NCI-H82 (cell line): ENCODE measurements at places on chromosomes 1 and 21.

DNA sequence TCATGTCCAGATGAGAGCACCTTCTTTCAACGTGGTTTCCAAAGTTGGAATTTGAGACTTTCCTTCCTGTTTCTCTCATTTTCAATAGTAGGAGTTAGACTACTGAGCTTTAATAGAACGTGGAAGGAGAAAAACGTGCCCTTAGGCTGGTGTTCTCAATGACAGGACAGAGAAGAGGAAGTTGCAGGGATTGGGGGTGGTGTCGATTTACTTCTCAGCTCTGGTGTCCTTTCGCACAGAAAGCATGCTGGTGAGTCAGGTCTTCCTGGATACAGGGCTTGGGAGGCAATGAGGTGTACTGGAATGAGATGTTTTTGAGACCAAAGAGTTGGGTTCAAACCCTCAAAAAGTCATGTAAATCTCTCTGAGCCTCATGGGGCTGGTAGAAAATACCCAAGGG is 67.1 kb downstream of the HIVEP3 start:
- DNase-seq: no peak

GRCh38 chr21:41932191-41932575 is 21.6 kb downstream of the C2CD2 start:
- DNase-seq: no peak

DNA sequence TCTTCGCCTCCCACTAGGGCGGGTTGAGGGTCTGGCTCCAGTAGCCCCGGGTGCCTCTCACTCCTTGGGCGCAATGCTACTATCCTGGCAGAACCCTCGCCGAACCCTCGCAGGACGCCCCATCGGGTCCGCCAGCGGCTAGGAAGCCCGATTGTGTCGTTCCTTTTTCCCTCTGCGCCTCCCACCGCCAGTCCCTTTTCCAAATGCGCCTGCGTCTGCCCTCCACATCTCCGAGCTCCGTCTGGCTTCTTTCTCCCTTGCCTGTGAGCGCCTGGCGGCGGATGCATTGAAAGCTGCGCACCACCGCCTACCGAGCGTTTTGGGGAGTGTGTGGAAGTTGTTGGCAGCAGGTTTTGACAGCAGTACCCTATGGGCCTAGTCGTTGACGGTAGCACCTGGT is 1.0 kb upstream of the DIRAS3 start:
- peak; percentile 71 for DNase-seq

- DNase-seq: no peak
Measured at GRCh38 chr1:27563591-27564471, 40.1 kb downstream of the AHDC1 start.

GRCh38 chr21:37047079-37047478 is 25.8 kb downstream of the PIGP start:
- no peak for DNase-seq

- DNase-seq: no peak
Measured at GRCh38 chr1:70411360-70411844, 334 bp downstream of the CTH start.

DNA sequence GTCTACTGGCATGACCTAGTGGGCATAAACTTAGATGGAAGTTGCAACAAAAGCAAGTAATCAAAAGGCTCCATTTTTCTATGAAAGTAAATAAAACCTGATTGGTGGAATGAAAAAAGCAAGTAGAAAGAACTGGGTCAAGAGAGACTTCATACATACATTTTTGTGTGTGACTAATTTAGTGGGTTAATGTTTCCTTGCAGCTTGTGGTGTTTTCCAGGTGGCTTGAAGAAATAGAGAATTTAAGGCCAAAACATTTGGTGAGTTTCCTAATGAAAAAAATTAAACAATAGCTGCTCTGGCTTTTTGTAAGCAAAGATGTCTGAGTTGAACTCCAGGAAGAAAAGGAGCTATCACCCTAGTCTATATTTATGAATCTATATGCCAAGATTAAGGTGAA is 71.0 kb downstream of the ZC3H11B start:
- no peak for DNase-seq

- no peak for DNase-seq
Measured at GRCh38 chr1:19010995-19011844, 54.7 kb upstream of the IFFO2 start.

- no peak for DNase-seq
Measured at GRCh38 chr1:76433526-76433925, 359.0 kb downstream of the ST6GALNAC3 start.

- DNase-seq: peak; percentile 73
Measured at GRCh38 chr1:41241354-41241748, 755 bp downstream of the SCMH1 start.

DNA sequence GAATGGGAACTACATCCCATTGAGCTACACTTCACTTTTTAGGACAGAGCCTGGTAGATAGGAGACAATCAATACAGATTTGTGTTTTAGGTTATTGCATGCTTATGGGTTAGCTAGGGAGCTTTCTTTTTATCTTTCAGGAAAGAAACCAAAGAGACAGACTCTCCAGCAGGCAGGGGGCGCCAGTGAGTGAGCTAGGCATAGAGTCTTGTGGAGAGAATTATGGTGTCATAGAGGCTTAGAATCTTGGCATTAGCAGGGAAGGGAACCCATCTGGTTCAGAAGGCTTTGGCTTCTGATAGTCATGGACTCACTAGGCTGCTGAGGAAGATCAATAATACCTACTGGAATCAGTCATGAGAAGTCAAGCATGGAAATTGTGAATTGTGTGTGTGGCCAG is at the start of gene SMCP:
TSS of gene SMCP (plus strand) at position 281 of the 400 bp plus-strand sequence. CDS start 6,101 bp downstream, outside the sequence.
- DNase-seq: peak; percentile 62

DNA sequence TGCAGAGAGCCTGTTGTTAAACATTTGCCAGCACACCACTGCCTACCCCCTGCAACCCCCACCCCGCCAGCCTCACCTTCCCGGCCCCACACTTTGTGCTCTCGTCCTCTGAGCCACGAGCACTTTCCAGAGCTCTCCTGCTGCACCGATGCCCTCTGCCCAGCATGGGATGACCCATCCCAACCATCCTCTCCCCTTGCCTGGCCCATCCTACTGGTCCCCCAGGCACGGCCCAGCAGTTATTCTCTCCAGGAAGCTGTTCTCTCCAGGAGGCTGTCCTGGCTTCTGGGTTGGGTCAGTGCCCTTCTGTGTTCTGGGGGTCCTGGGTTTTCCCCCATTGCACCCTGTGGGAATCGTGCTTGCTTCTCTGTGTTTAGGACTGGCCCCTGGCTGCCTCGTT is 60.1 kb upstream of the ABCG1 start:
- DNase-seq: no peak

DNA sequence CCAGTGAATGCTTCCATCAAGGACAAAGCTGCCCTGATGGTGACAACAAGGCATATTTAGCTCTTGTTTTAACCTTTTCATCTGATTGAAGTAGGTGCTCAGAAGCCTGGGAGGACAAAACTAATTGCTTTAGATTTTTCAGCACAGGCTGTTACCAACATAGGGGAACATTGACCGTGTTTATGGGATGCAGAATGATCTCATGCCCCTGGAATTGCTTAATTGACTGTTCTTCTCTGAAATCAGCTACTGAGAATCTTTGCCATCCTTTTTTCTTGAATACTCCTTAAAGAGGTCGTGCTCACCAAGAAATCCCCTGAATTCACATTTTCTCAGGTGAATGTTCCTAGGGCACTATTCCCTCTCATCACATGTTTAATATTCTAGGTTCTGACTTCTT is 95.9 kb upstream of the CCDC190 start:
- no peak for DNase-seq

- no peak for DNase-seq
Measured at GRCh38 chr1:172545396-172546004, 12.6 kb downstream of the SUCO start.

- DNase-seq: no peak
Measured at GRCh38 chr1:171581766-171582165, 40.3 kb upstream of the MYOCOS start.

DNA sequence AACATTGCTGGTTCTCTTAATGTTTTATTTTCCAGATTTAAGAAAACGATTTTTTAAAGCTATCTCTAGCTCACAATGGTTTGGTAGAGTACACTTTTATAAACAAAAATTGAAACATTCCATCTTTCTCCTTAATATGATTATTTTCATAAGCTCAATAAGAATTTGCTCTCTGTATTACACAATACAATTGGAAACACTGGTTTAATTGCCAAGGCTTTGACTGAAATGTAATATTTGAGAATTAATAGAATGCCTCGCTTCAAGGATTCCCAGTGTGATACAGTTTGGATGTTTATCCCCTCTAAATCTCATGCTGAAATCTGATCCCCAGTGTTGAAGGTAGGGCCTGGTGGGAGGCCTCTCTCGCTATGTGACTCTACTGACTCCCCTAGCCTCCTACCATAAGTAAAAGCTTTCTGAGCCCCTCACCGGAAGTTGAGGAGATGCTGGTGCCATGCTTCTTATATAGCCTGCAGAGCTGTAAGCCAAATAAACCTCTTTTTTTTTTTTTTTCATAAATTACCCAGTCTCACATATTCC is 67.4 kb downstream of the DDAH1 start:
- peak; percentile 52 for DNase-seq

DNA sequence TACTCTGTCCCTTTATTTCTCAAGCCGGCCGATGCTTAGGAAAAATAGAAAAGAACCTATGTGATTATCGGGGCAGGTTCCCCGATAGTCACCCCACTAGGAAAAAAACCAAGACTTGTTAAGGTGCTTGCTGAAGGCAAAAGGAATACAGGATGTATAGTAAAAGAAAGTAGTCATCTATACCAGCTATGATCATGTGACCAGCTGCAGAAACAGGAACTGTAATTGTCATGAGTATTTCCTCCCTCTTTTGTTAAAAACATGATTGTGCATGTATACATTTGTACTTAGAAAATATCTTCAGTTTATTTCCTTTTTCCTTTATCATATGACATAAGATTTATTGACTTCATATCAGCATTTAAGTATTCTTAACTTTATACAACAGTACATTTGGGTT is 30.5 kb downstream of the PIGK start:
- no peak for DNase-seq

DNA sequence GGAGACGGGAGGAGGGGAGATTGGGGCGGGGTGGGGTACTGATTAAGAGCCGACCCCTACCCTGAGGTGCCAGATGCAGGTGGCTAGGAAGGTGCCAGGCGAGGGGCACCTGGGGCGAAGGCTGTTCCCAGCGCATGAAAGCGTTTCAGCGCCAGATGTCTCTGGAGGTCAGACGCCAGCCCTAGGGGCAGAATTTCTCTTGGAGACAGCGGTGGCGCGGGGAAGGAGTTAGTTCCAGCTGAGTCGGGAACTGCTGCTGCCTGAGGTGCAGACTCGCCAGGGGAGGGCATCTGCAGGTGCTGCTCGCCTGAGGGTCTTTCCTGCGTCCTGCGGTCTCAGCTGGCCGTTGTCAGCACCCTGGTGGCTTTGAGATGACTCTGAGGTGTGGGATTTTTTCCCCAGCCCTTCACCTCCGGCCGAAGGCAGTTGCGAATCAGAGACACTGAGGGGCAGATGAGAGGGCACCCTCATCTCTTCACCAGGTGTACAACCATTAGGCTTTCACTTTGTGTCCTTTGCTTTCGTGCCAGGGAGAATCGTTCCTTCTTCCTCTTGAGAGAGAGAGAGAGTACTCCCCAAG is 539 bp downstream of the CGN start:
- DNase-seq: peak; percentile 84

GRCh38 chr1:52604063-52604770 is 2.0 kb downstream of the GPX7 start:
- DNase-seq: no peak

- DNase-seq: no peak
Measured at GRCh38 chr1:181655756-181656155, 172.4 kb downstream of the CACNA1E start.

GRCh38 chr1:201732351-201732750 is 96.6 kb upstream of the IPO9 start:
- no peak for DNase-seq

DNA sequence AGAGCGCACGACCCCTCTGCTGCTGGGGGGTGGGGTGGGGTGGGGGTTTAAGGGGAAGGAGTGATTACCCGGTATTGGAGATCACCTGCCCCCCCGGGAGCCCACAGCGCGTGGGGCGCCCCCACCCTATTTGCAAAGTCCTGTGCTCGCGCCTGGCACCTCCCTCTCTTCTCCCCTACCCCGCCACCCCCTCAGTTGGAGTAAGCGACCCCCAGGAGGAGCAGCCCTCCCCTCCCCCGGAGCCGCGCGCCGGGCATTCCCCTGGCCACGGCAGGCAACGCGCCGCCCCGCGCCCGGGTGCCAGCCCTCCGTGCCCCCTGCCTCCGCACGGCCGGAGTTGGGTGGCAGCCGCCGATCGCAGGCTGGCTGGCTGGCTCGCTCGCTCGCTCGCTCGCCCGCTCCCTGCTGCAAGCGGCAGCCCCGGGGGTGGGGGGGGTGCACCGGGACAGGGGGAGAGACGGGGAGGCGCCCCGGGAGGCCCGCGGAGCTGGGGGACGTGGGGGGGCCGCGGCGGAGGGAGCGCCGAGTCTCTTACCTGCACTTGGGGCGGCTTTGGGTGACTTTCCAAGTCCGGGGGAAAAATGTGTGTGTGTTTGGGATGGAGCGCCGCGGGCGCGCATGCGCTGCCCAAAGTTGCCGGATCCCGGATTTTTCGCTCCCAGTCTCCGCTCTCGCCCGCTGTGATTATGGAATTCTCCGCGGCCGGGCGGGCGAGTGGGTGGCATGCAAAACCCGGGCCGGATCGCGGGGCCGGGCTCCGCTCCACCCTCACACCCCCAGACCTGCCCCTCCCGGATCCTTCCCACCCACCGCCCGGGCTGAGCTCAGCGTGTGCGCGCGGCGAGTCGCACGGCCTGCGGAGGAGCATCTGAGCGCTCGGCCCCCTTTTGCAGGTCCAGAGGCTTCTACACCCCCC is at the start of gene CASZ1:
TSS of gene CASZ1 (minus strand) at position 618 of the 916 bp plus-strand sequence. CDS start 102,757 bp downstream, outside the sequence.
- DNase-seq: peak; percentile 97

DNA sequence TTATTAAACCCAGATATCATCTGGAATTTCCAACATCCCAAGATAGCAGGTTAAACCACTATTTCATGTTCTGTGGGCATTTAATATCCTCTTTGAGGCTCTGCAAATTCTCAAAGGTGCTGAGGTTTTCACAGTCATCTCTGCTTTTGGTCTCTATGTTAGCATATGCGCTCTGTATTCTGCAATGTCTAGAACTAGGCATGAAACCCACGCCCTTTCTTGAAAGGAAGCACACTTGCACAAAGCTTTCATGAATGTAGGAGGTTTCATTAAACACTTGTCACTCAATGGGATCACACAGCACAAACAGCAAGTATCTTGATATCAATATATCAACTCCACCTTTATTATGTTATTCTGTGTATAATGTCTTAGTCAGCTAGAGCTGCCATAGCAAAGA is 172.0 kb upstream of the USP24 start:
- DNase-seq: no peak
